H4 (cell line): ENCODE measurements at places on chromosomes 13 and 19.
A peak's percentile ranks its signal among the peaks of the same experiment; 100 is the strongest.

GRCh38 chr19:45947926-45948325, 25.7 kb downstream of the NOVA2 start:
- peak; percentile 36 for DNase-seq

DNA sequence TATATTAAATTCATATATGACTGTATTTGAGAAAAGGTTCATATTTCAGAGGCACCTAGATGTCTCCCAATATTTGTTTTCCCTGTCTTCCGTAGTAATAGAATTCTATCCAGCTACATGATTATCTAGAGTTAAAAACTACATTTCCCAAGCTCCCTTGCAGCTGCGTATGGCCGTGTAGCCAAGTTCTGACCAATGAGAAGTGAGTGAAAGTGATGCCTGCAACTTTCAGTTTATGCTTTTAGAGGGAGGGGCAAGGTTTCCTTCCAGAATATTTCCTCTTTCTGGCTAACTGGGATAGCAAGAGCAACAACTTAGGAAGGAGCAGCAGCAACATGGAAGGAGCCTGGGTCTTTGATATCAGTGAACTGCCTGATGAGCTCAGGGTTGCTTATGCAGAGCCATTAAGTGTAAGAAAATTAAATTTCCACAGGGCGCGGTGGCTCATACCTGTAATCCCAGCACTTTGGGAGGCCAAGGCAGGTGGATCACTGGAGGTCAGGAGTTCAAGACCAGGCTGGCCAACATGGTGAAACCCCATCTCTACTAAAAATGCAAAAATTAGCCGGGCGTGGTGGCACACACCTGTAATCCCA, 23.2 kb upstream of the CYP2A13 start:
- DNase-seq, result peak; percentile 51

DNA sequence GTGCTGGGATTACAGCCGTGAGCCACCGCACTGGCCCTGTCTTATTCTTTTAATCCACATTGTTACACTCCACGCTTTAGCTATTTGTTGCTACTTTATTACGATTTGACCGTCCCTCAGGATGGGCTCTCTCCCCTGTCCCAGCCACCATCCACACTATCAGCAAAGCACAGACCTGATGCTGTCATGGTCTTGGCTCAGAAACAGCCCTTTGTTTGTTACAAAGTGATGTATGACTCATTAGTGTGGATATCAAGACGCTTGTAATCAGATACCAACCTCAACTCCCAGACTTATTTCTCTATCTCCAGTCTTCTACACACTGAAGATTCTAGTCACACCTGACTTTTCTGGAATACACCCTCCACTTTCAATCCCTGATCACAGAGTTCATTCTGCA, 84.6 kb upstream of the FREM2 start:
- DNase-seq, result no peak

GRCh38 chr13:72728290-72728605, 525 bp downstream of the BORA start:
- no peak for DNase-seq

GRCh38 chr13:36666477-36667229, 7.2 kb upstream of the SERTM1 start:
- DNase-seq, result no peak

DNA sequence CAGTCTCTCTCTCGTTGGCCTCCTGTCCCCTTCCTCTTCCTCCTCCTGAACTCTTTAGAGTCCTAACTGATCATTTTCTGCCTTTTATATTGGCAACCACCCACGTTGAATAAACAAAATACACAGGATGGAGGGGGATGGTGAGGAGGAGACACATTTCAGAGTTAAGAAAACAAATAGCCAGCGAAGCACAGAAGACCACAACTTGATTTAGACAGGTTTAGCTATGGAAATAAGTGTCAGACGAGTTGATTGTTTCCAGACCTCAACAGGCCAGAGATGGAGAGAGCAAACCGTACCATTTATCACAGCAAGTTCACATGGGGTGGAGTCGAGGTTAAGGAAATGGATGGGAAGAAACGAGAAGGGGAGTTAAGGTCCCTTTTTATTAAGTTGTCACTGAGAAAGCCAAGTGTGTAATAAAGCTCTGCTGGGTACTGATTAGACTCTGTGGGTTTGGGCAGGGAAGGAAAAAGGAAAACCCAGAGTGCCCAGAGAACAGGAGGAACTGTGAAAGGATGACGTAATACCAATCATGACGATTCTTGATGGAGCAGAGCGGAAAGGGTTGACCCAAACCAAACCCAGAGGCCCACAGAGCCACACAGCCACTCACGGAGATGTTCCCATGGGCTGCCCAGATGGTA, 11.1 kb upstream of the SERP2 start:
- peak; percentile 25 for DNase-seq

- no peak for DNase-seq
Observed at GRCh38 chr13:30971575-30971974, 39.1 kb downstream of the TEX26 start.

DNA sequence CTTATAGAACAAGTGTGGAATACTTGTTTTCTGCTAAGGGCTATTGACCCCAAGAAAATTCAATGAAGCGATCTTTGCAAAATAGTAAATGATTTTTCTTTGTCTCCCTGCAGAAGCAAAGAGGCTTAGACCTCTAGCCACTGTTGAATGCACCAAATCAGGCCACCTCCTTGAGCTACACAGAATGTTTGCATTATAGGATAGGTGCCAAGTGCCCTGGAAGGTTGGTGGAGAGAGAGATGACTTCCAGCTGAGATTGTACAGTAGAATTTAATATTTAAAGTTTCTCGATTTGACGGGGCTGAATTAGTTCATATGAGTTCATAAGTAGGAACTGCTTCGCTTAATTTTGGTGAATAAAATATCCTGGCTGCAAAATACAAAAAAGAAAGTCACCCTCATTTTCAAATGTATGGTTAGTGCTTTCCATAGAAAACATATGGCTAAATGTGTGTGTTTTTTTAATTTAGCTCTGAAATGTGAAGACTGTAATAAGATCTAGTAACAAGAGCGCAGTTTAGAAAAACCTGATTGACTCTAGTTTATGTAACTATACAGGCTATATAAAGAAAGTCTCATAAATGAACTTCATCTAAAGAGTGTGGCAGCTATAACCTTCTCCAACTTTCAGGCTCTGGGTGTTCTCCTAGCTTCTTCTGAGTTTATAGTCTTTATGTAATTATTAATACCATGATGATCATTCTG, 41.6 kb downstream of the LRCH1 start:
- DNase-seq, result no peak
